ENCODE measurements at places on chromosomes 2 and 18.

DNA sequence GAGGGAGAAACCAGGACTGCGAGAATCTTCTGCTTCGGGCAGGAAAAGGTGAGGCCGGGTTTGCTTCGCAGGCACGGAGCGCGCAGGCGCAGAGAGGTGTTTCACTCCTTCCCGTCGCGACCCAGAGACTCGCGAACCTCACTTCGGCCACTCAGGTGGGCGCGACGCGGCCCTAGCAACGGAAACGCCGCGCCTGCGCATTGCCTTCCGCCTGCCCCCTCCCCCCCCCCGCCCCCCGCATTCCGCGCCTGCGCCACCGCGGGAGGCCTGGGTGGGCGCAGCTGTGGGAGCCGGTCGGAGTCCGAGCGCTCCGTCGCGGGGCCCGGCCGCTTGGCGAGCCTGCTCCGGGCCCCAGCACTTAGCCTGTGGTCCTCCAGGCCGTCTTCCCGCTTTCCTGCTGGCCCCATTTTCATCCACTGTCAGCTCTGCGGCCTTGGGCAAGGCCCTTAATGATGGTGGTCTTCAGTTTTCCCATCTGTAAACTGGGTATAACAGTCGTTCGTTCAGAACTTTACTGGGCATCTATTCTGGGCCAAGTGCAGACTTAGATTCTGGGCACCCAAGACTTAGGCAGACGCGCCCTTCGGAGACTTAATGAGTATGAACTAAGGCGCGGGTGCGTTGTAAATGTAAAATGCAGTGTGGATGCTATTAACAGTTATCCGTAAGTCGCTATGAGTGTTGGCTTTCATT lies 62.1 kb upstream of the ACKR3 start:
- DNase-seq = no peak

- no peak for DNase-seq
Measured at GRCh38 chr2:65027616-65028244, 28.5 kb upstream of the CEP68 start.

DNA sequence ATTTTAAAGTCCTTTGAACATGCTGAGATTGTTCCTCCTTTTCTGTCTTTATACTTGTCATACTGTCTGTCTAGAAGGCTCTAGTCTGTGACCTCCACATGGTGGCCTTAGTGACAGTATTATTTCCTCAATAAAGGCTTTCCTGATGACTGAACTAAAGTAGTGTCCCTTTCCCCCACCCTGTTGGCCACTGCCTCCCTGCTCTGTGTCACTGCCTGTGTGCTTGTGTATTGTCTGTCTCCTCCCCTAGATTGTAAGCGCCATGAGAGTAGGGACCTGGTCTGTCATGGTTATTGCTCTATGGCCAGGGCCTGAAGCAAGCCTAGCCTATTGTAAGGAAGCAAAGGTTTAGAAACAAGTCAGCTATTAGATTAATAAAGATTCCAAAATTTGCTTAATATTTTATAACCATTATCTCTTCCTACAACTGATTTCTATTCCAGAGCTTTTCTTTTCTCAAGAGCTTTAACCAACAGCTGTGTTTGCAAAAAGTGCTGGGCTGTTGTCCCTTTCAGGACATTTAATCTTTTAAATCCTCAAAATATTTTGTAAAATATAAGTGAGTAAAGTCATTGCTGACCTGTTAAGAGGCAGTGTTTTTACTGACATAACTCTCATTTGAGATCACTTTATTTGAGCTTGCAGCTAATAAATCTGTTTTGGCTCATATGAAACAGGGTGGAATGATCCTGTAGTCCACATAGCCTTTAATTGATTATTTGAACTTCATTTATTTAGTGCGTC lies 35.5 kb downstream of the DIS3L2 start:
- DNase-seq = no peak

DNA sequence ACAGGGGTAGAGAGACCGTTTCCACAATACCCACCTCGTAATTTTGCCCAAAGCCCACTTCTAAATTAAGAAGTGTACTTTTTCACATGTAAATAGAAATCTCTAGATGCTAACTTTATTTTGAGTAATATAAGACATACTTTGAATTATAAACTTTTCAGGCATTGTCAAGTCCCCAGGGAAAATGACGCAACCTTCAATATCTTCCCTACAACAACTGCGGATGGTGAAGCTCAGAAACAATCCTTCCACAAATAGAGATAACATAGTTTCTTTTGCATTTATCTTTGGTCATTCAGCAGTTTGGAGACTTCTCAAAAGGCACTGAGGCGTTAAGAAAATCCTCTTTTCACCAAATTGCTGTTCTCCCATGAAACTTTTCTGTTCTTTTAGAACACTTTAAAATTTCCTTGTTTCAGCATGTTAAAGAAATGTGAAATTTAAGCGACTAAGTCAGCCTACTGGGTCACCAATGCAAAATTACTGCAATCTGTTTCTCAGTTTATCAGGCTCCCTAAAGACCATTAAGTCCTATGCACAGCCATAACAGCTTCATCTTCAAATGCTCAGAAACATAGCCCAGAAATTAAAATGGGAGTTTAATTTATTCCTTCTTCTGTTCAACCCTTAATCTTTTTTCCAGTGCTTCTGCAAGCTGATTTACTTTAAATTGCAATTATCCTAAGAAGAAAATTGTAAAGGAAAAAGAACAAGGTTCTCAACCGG lies 118.3 kb upstream of the DNAJC10 start:
- no peak for DNase-seq

DNA sequence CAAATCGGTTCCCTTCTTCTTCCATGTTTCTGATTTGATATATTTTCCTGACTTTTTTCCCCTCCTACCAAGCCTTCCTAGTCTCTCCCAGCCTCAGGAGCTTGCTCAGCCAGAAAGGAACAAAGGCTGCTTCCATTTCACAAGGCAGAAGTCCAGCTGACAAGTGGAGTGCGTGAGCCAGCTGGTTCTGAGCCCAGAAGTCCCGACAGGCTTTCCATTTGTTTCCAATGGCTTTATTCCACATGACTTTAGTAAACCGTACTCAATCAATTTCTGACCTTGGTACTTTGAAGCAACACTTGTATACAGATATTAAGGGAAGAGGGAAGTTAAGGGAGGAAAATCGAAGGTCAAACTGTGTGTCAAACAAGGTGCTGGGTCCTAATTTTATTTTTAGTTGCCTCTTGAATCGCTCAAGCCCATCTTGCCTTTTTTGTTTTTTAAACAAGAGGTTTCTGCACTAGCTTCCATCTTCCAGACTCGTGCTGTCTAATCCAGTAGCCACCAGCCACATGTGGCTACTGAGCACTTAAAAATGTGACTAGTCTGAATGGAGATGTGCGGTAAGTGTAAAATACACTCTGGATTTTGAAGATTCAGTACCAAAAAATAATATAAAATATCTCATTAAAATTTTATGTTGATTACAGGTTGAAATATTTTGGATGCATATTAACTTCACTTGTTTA lies 36.2 kb downstream of the WIPF1 start:
- no peak for DNase-seq

GRCh38 chr2:102063487-102063911 lies 71.7 kb downstream of the IL1R2 start:
- no peak for DNase-seq

DNA sequence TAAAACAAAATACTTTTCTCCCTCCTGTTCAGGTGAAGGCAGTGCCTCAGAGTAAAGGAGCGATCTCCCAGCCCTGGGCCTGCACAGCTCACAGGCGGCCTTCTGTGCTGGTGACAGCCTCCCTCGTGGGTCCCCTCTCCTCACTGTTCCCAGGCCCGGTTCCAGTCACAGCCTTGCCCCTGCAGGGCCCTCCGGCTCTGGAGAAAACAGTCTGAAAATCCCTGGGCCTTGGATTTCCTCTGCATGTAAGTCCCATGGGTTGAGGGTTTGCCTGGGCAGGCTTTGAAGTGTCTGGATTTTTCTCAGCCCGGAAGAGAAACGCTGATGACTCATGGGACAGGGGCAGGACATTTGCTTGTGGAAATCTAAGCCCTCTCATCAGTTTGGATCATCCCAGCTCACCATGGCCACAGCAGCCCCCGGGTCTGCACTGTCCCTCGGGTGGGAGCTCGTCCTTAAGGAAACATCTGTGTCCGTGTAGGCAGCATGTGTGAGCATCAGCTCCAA lies 186.1 kb upstream of the RAB12 start:
- DNase-seq = no peak

DNA sequence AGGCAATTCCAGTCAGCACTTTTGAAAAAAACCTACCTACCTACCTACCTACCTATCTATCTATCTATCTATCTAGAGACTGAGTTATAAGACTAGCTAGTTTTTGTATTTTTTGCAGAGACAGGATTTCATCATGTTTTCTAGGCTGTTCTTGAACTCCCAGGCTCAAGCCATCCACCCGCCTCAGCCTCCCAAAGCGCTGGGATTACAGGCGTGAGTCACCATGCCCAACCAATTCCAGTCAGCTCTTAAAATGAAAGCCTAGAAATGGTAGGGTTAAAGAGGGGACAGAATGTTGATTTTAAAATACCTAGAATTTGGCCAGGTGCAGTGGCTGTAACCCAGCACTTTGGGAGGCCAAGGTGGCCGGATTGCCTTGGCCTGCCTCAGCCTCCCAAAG lies 19.1 kb downstream of the MSH2 start:
- DNase-seq = no peak

GRCh38 chr2:27946530-27947060 lies 56.1 kb downstream of the BABAM2 start:
- DNase-seq = no peak

Data from GM19239 (cell line).